NCI-H774 (cell line): ENCODE measurements at places on chromosomes 6 and 20.

DNA sequence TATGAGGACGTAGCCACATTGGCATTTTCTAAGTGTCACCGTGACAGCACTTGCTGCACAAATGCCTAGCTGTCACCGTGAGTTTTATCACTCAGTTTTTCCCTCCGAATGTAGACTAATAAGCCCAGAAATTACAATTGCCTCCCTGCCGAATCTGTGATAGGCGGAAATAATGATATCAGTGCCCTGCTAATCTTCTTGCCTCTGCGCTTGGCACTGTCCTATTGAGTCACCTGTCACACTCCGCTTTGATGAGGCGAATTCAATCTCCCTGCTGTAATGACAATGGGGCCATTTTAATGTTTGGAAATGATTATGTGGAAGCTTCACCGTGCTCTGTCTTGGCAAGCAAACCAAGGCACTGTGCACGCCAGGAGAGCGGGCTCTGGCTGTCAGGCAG is 112.8 kb downstream of the LINC00237 start:
- DNase-seq: no peak

GRCh38 chr6:18561037-18561750 is 174.0 kb downstream of the RNF144B start:
- no peak for DNase-seq

DNA sequence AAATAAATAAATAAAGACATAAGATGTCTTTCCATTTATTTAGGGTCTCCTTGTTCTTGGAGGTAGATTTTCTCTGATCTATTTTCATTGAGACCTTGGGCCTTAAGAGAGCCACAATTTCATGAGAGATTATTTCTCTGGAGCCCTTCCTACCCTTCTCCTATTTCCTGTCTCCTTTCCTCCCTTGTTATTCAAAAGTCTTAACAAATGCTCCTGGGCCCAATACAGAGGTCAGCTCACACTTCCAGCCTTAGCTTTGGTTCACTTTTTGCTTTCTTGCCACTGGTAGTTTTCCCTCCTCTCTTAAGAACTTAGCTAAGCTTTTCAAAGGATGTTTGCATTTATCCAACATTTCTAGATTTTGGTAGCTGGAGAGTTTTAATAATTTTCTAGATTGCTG is 44.0 kb downstream of the PTPRA start:
- no peak for DNase-seq

DNA sequence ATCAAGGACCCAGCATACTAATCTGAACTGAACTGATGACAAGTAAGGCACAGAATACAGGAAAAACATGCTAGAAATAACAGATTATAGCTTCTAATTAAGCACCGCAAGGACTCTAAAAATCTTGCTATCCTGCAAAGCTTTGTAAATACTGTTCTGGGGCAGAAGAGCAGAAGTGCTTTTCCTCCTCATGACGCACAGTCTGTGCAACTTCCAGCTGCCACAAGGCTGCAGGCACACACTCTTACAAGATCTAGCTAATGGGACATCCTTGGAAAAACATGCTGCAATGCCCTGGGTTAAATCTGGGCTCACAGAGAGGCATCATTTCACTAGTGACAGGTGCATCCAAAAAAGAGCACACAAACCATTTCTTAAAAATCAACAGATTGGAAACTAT is 188.6 kb downstream of the GJA10 start:
- no peak for DNase-seq

DNA sequence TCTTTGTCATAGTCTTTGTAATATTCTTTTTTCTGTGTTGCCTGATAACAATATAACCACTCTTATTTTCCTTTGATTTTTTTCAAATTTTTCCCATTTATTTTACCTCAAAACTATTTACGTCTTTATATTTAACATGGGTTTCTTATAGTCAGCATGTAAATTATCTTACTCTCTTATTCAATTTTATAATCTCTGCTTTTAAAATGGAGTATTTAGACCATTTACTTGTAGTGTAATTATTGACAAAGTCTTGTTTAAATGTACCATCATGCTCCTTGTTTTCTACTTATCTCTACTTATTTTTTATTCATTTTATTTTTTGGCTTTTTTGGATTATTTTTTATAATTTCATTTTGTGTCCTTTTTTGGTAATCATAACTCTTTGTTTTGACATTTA is 476.5 kb upstream of the MAP3K7 start:
- DNase-seq: no peak

GRCh38 chr6:142960098-142960497 is 15.1 kb upstream of the HIVEP2 start:
- no peak for DNase-seq

DNA sequence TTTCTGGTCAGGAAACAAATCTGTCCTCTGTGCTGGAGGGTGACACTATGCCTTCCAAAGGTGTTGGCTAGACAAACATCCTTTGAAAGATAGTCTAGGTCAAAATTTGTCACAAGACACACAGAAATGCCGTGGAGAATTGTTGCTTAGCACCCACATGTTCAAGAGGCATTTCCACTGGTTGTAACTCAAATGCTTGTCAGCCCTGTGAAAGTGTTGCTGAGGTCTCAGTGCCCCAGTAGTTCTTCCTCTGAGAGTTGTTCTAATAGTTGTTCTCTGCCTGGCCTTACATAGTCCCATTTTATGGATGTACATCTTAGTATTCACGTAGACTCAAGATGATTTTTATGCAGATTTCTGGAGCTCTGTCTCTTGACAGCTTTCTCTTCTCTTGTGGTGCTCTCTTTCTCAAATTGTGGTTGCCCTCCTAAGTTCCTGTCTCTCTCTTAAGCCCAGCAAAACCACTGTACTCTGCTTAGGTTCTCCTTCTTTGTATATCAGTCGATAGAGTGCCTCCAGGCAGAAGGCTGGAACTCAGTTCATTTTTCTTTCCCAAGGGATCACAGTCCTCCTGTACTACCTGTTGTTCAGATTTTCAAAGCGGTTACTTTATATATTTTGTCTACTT is 39.5 kb upstream of the REV3L start:
- no peak for DNase-seq

DNA sequence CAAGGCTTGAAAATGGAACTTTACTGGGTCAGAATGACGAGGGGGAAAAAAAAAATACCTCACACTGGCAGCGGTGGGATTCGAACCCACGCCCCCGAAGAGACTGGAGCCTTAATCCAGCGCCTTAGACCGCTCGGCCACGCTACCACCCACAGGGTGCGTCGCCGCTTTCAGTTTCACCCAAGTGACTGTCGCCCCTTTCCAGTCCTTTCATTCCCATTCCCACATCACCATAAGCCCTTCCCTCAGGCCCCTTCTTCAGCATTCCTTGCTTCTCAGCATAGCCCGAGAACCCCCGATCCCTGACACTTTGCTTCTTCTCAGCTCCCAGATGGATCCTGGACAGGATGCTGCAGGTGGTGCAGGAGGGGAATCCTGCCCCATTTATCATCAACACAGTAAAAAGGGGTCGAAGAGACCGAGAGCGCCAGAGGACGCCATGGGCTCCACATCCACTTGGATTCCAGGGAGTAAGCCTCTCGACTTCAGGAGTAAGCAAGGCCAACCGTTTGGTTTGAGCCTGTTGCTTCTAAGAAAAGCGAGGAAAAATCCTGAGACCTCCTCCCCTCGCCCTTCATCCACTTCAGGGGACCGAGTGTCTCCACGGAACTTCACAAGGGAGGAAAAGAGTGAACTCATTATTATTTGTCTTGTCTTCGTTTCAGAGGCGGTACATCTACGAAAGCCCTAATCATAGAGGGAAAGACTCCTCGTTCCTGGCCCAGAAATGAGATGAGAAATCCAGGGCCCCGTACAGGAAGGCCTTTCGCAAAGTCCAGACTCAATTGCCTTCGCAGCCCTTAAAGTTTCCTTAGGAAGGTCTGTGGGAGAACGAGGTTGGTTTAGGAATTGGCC is 20.0 kb upstream of the TRIM27 start:
- DNase-seq: peak; percentile 57

DNA sequence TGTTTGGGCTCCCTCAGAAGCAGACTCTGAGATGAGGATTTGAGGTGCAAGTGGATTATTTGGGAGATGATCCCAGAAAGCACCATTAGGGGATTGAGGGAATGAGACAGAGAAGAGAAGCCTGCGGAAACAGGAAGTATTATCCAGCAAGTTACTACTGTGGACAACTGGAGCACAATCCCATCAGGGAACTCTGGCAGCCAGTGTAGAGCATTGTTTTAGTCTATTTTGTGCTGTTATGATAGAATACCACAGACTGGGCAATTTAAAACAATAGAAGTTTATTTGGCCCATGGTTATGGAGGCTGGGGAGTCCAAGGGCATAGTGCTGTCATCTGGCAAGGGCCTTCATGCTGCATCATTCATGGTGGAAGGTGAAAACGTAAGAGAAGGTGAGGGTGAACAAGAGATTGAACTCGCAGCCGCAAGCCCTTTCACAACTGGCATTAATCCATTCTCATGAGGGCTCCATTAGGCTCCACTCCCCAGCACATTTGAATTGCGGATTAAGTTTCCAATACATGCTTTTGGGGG is 43.5 kb upstream of the SLC9A8 start:
- no peak for DNase-seq

DNA sequence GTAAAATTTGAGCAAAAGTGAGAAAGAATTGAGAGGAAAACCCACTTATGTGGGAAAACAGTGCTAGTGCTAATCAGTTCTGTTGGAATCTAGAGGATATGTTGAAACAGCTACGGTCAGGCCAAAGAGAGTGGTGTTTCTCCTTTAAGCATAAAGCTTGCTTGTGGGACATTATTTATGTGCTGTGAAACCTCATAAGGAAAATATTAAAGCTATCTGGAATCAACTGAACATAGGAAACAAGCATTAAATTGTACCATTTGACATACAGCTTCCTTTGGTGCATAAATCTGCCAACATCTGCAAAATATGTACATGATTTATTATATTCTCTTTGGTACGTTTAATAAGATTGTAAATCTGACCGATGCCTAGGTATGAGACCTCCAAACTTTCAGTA is 182.5 kb upstream of the PDE10A start:
- DNase-seq: no peak

- DNase-seq: no peak
Measured at GRCh38 chr20:16003310-16003709, 569.9 kb downstream of the KIF16B start.

DNA sequence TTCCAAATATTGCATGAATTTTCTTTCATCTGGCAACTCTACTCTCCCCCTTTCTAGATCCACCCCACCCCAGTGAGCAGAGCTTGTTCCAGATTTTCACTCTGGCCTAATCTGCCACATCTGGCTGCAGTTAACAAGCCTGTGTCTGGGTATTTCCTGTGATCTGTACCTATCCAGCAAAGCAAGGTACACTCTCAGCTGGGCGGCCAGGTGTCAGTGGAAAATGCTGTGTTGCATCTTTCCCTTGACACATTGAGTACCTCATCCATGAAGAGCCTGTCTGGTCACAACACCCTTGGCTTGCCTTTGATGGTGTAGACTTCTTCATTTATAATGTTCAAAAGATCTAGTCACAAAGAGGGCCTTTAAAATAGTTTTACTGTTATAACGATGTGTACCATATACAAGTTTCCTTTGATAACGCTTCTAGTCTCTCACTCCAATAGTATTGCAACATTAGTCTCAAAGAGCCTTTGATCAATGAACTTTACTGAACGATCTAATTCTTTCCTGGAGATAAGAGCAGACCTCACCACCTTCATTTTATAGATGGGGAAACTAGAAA is 6.0 kb upstream of the RNF182 start:
- DNase-seq: no peak

DNA sequence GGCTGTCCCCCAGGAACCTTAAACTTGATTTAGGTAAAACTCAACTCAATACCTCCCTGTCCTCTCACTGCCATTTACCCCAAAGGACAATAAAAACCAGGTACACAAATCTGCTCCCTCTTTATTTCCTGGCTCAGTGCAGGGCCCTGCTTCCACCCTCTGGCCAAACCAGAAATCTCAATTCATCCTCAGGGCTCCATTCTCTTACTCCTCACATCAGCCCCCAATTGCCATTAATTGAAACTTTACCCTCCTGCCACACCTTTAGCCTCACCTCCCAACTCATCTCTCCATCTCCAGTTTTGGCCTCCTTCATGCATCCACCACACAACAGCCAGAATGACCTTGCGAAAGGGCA is 10.5 kb downstream of the ZBTB2 start:
- no peak for DNase-seq

GRCh38 chr20:9166153-9166780 is 97.4 kb downstream of the PLCB4 start:
- no peak for DNase-seq
